Coronary artery (tissue), 2 donors: ENCODE measurements at places on chromosomes 5 and 9.

DNA sequence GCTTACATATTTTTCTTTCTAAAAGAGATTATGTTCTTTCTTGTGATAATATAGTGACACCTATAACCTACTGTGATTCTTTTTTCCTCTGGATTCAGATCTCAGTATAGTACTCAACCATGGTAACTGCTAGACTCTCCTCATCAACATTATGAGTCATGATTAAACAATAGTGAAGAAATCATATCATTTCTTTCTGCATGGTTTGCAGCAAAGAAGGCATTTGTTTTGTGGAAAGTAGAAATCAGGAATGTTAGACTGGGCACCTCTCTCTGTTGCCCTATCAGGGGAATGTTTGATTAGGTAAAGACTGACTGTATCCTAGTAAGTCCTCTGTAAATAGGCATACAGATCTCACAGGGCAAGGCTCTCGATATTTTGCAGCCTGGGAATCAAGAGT, 25.6 kb upstream of the SMC2 start:
- no peak for DNase-seq

- no peak for DNase-seq
These were observed 36.9 kb downstream of the SPRY4 start for GRCh38 chr5:142287973-142288313.

- no peak for DNase-seq
These were observed 11.1 kb downstream of the IL33 start for GRCh38 chr9:6226696-6227095.

- no peak for DNase-seq
These were observed 184.6 kb downstream of the TLE4 start for GRCh38 chr9:79756414-79756813.

GRCh38 chr9:88820055-88820454, 171.2 kb upstream of the S1PR3 start:
- no peak for DNase-seq

GRCh38 chr9:107215381-107215780, 67.7 kb upstream of the RAD23B start:
- DNase-seq, result no peak

DNA sequence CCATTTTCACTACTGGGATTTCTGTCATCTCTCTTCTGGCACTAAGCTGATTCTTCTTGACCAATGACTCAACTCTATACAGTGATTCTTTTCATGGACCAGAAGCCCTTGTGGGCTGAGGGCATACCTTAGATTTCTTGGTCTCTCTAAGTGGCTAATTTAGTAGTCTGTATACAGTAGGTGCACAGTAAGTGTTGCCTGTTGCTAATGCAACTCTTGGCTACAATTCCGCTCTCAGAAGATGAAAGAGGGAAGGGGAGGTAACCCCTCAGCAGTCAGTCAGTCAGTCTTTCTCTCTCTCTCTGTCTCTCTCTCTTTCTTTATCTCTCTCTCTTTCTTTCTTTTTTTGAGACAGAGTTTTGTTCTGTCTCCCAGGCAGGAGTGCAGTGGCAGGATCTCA, 115.1 kb upstream of the PANK3 start:
- DNase-seq, result no peak

DNA sequence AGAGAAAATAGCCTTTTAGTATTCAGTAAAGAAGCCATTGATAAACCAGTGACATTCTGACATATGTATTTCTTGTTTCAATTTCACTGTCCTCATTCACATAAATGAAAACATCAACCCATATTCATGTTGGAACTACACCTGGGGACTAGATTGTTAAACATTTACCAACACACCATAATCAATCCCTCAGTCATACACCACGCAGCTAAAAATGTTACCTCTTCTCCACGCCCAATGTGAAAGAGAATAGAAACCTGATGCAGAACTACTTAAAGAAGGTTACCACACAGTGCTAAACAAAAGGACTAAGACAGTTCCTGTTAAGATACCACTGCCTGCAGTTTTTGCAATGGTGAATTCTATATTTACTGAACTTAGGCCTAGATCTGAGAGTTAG, 518.9 kb downstream of the PRELID2 start:
- DNase-seq, result no peak

DNA sequence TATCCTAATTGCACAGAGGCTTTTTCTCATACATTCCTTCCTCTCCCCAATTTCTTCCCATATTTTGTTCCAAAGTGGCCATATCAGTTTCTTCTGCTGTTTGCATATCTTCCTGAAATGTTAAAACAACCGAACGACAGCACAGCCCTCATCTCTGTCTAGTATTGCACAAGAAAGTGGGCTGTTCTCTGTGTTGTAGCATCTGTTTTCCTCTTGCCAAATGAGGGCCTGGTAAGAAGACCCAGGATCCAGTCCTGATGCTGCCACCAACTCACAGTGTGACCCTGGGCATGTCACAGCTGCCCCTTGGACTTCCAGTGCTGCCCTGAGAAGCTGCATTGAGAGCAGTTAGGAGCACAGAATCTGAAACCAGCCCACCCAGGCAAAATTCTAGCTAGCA, 4.1 kb downstream of the SLC31A2 start:
- no peak for DNase-seq

GRCh38 chr5:658103-658502, 35.0 kb downstream of the TPPP start:
- DNase-seq, result no peak

GRCh38 chr5:56585461-56585860, 229.9 kb upstream of the MAP3K1 start:
- DNase-seq, result no peak

DNA sequence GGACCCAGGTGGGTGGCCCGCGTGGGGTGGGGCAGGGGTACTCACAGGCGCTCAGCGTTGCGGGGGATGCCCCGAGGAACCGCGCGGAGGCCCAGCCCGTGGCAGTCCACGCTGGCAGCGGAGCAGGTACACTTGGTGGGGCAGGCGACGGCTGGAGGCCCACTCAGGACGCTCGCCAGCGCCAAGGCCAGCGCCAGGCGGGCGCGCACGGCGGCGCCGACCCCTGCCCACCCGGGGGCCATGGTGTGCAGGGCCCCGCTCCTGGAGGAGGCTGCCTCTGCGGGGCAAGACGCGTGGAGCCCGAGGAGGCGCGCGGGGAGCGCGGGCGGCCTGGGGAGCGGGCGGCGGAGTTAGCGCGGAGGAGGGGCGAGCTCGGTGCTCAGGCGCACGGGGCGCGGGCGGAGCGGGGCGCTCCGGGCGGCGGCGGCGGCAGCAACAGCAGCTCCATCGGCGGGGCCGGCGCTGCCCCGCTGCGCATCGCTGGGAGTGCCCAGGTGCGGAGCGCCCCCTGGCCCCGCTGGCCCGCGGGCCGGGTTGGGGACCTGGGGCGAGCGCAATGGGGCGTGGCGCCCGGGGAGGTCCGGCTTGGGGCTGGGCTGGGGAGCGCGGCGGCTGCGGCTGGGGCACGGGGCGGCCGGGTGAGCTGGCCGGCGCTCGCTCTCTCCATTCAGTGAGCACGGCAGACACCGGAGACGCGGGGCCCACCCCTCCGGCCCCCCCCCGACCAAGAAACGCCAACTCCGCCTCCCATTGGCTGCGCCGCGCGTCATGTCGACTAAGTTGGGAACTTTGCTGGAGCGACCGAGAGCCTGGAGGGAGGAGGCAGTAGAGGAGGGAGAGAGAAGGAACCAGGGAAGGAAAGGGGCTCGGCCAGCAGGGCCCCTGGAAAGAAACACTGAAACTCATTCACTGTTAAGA, at the start of gene SLIT3:
Gene SLIT3, minus strand, starts transcription at position 672 of the 918 bp plus-strand sequence. Its CDS starts 430 bp downstream, at position 242.
- peak; percentile 94 for DNase-seq

GRCh38 chr5:135491552-135492318, 39.6 kb upstream of the TIFAB start:
- DNase-seq, result no peak

DNA sequence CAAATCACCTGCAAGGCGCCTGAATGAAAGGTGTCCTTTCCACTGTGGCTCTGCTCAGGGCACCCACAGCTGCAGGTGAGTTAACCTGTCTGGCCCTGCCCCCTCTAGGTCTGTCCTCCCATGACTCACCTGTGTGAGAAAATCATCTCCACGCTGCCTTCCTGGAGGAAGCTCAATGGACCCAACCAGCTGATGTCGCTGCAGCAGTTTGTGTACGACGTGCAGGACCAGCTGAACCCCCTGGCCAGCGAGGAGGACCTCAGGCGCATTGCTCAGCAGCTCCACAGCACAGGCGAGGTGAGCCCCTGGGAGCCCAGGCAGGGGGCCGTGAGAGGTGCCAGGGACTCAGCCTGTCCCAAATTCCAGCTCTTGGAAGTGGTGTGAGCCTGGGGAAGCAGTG, 23.0 kb upstream of the CTSL start:
- DNase-seq, result no peak

- DNase-seq, result no peak
These were observed 229.6 kb upstream of the IRX2 start for GRCh38 chr5:2981035-2981434.
